ENCODE measurements at places on chromosomes 4 and X. TPM values are rescaled to one million over a fixed set of nuclear protein-coding genes. Genes with fewer than 3 reads are reported as not detected.

DNA sequence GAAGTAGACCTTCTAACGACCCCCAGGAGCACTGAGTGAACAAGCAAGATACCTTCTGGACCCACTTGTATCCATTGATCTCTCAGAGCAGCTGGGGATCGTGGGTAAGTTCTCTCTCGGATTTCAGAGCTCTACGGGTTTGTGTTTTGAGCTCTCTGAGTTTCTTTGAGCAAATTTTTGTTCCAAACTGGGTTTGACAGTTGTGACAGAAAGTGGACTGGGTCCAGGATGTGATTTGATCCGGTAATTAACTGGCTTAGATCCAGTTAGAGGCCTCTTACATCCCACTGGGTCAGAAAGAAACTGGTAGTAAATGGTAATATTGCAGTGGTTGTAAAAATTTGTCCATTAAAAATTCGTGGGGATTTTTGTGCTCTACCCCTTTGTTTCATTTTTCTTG lies 459.2 kb downstream of the INPP4B start:
- no peak for DNase-seq

DNA sequence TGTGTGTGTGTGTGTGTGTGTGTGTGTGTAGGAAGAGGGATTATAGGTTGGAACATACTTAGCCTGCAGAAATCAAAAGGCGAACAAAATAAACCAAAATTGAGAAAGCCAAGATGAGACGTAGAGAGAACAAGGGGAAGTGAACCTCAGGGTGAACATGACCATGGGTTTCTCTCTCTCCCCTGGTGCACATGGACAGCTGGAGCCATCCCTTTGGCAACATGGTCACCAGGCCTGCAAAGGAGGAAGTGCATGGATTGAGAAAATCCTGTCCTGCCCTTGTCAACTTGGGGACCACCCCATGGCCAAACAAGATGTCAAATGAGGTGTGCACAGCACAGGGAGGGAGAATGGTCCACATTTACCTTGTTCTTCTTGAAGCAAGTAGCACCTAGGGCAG lies 23.1 kb downstream of the LGI2 start:
- no peak for DNase-seq

- no peak for DNase-seq
These were observed 88.6 kb downstream of the SHROOM3 start for GRCh38 chr4:76523593-76523992.

- no peak for DNase-seq
These were observed 115.5 kb downstream of the FNIP2 start for GRCh38 chr4:158884280-158884679.

- no peak for DNase-seq
These were observed 192.9 kb upstream of the ANKRD50 start for GRCh38 chr4:124905441-124905840.

- no peak for DNase-seq
These were observed 31.8 kb downstream of the AMMECR1 start for GRCh38 chrX:110286106-110286505.

- no peak for DNase-seq
These were observed 105.4 kb upstream of the PCDH7 start for GRCh38 chr4:30614771-30615170.

GRCh38 chr4:138861135-138861534 lies 154.4 kb upstream of the NOCT start:
- no peak for DNase-seq

DNA sequence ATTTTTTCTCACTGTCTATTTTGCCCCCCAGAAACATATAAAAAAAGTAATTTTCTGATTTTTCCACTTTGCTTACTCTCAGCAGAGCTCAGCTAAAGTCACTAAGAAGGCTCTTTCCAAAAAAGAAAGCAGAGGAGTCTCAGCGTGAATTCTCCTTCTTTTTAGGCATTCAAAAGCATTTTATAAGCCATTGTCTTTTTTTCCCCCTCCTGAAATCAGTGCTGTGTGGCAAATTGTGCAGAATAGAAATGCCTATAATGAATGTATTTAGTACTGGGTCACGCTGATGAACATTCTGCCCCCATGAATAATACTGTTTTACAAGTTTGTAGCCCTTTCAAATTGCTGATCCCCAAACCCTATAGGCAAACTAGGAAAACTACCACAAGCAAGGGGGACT lies 1.6 kb upstream of the PCDH18 start:
- no peak for DNase-seq

DNA sequence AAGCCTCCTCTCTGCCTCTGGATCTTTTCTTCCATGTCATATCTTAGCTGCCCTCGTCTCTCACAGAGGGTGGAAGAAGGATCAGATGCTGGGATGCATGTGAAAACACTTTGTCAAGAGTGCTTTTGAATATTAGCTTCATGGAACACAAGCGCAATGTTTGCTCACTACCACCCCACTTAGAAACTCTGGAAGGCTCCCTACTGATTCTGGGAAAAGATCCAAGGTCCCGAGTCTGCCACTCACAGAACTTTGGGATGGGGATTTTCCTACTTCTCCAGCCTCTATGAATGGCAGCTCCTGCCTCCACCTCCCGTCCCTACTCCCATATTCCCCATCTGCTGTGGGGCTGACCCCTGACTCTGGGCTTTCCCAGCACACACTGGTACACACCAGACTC lies 40.2 kb upstream of the CRMP1 start:
- no peak for DNase-seq

DNA sequence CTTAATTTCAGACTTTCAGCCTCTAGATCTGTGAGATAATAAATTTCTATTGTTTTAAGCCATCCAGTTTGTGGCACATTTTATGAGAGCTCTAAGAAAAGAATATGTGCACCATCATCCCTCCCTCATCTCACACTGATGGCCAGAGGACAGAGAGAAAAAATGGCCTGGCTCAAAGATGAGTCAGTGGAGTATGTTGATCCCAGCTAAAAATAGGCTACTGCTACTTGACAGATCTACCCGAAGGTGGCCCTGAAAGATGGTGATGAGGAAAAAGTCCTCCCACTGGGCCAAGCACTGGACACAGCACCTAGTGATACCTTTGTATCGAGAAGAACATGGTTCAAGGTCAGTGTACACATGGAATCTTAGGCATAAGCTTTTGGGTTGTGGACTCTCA lies 38.2 kb upstream of the DCTD start:
- no peak for DNase-seq

- no peak for DNase-seq
These were observed 88.1 kb downstream of the RTL5 start for GRCh38 chrX:72043636-72044035.

GRCh38 chr4:82818664-82819662 lies 20.4 kb upstream of the SCD5 start:
- DNase-seq, result no peak

DNA sequence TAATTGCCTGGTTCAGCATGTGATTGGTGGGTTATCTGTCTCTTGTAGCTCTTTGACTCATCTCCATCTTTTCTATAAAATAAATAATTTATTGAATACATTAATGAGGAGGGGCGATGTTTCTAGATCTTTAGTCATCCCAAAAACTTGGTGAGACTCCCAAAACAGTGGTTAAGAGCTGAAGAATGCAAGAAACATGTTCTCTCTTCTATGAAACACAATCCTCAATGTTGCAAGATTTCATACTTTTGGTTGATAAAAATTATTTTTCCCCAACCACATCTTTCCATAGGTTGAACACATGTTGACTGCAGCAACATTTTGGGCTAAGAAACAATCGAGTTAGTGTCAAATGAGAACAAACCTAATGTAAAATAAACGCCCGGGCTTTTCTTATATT lies 1.2 kb upstream of the TMEM47 start:
- no peak for DNase-seq

- DNase-seq, result no peak
These were observed 14.8 kb downstream of the ADGRA3 start for GRCh38 chr4:22500831-22501714.

DNA sequence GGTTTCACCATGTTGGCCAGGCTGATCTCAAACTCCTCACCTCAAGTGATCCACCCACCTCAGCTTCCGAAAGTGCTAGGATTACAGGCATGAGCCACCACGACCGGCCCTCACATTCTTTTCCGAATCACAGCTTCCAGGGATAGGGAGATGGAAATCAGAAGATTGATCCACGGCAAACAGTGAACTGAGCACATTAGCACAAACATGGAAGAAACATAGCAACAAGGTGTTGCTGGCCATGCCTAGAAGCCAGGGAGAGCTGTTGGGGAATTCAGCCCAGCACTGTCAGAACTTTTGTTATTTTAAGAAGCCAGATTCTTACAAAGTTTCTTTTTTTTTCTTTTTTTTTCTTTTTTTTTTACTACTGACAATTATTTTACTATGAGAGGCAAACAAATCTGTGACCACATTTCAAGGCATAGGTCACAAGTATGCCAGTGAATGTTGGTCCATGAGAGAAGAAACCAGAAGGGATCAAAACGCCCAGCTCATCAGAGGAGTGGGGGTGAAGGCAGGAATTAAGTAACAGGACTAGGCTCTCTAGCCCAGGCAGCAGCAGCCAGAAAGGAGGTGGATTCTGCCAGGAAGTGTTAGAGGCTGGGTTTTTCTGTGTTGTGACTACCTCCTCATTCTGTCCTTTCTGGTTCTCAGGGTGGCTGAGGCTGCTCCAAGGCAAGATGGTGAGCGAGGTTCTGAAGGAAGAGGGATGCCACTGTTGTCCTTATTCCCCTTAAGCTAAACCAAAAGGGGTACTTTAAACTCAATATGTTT lies 44.1 kb downstream of the TEC start:
- no peak for DNase-seq

DNA sequence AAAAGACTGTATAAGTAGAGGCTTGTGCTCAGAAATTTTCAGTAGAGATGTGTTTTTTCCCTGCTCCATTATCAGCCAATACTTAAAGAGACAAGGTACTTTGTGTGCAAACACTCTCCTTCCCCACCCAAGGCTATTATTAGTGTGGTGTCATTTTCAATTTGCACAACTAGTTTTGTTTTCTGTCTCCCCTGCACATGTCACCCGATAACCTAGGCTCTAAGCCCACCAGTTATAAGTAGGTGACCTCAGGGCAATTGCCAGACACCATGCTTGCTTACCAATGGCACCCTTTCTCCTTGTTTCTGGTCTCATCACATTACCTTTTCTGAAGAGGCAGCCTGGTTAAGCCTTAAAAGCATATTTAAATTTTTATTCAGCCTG lies 8.0 kb upstream of the GUCY1A1 start:
- no peak for DNase-seq

DNA sequence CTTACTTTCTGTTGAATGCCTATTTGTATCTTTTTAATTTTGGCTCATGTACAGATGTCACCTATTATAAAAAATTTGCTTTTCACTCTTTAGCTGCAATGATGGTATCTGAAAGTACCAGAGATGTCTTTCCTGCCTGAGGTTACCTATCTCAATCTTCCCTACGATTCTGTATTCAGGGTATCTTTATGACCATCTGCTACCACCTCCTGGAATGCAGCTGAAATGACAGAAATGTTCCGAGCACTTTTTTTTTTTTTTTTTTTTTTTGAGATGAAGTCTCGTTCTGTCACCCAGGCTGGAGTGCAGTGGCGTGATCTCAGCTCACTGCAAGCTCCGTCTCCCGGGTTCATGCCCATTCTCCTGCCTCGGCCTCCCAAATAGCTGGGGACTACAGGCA lies 136.4 kb downstream of the REPS2 start:
- DNase-seq, result no peak

DNA sequence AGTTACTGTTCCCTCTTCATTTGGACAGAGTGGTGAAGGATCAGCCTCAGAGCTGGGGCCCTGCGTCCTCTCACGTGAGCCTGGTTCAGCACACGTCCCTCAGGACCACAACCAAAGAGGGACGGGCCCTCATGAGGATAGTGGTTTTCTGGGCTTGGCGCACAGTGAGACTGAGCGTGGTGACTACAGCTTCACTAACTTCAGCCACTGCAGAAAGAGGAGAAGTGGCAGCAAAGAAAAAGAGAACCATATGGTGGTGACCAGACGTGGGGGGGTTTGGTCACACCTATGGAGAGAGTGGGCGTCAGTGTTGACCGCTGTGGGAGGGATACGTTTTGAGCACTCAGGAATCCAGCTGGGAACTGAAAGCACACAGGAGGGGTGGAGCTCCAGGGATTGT lies 21.8 kb upstream of the TNIP3 start:
- DNase-seq, result no peak

DNA sequence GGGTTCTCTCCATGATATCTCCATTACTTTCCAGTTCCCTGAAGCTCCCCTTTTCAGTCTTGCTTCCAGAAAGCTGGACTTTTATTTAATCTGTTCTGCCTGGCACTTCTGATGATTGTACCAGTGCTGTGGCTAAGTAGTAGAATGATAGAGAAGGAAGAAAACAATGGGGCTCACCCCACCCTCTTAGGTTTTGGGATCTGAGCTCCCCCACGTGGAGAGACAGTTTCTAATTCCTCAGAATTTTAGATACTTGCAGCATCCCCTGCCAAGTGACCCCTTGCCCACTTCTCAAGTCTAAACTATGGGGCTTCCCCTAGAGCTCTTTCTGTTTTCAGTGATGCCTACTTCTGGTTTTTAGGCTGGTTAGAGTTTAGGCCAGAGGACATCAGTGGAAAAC lies 73.9 kb downstream of the GC start:
- no peak for DNase-seq

DNA sequence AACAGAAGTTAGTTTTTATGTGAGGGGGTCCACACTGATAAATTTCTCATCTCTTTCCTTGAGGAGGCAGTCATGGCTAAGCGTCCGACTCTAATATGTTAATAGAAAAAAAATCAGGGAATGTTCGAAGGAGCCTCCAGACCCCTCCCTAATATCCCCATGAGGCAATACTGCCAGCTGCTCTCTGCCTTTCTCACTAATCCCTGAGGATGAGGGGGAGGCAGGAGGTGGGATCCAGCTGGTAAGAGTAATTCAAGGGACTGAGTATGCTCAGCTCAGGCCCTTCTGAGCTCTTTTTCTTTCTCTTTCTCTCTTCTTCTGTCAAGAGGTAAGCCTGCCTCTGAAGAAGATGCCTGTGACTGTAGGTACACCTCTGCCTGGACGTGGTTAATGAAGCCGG lies 51.7 kb downstream of the PIR start:
- DNase-seq, result no peak

- DNase-seq, result no peak
These were observed 129.8 kb upstream of the NKX1-1 start for GRCh38 chr4:1535926-1536578.

GRCh38 chr4:55927803-55928437 lies 20.8 kb upstream of the CEP135 start:
- DNase-seq, result no peak

- no peak for DNase-seq
These were observed 68.8 kb upstream of the CLNK start for GRCh38 chr4:10753336-10753735.

DNA sequence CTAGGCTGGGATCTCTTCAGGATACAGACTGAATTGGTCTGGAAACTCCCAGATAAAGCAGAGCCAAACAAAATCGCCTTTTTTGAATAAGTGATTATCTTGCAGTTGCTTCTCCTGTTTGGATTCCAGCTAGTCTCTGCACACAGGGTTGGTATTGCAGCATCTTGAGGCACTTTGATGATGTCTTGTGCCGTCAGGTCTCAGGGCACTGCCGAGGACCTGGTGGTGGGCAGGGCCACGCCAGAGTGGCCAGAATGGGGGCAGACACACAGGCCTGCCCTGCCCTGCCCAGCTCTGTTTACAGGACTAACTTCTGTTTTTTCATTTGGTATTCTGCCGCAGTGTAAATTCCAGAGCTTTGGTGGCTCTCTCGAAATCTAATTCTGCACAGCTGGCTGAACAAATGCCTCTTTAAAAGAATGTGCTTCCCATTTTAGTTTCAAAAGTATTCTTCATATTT lies 276.1 kb downstream of the NR3C2 start:
- DNase-seq, result no peak

Gene CSAG3
- total RNA-seq, result not detected

Gene ARHGEF6
- 97.8 TPM for total RNA-seq

Gene DMRTC1
- 0.18 TPM for total RNA-seq

Gene DCAF16
- total RNA-seq, result 39.2 TPM

Gene ADRA2C
- total RNA-seq, result not detected

Gene SRPX2
- not detected for total RNA-seq

Gene RENBP
- total RNA-seq, result 13.6 TPM

Gene ZCCHC4
- total RNA-seq, result 11.3 TPM

Gene ERCC6L
- 14.4 TPM for total RNA-seq
